ENCODE measurements at places on chromosomes 4 and X.
A peak's percentile ranks its signal among the peaks of the same experiment; 100 is the strongest.

- no peak for DNase-seq
Measured at GRCh38 chrX:31392513-31392912, 320.7 kb upstream of the FTHL17 start.

DNA sequence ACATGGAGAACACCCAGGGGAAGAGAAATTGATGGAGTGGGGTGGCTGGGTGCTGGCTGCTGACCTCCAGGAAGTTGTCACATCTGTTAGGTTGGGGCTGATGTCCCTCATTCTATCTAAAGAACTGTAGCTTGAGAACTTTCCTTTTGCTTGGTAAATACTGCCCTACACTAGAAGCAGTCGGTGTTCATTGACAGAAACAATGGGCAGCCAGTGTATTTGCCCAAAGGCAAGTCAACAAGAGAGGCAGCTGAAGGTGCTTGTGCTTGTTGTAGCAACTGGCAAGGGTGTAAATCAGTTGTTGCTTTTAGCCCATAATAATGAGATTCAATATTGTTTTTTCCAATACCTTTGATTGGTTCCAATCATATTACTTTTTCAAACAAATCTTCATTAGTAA is 956 bp downstream of the TMEM154 start:
- DNase-seq, result no peak

- no peak for DNase-seq
Measured at GRCh38 chr4:140309124-140309870, 64.1 kb upstream of the SCOC start.

GRCh38 chrX:135981668-135982067 is 3.6 kb upstream of the SLC9A6 start:
- DNase-seq, result no peak

DNA sequence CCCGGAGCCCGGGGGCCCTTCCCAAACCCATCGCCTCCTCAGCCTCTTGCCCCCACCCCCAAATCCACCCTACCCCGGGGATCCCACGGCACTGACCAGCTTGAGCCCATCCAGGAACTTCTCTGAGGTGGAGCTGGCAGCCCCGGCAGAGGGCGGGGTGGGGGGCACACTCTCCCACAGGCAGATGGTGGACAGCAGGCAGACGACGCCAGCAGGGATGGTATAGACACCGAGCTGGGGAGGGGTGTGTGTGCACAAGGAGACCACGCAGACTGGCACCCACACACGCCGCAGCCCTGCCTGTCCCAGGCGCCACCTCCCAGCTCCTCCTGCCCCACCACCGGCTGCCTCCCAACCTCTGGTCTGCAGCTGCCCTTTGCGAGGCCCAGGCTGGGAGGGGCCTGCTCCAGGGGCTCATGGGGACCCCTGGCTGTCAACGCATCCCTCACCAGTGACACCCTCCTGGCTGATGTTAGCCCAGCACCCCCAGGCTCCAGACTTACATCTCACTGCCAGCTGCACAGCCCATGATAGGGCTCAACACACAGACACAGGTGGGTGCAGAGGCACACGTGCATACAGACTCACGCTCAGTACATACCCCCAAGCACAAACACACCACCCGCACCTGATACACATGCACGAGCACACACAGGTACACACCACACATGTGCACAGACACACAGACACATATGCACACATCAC is 4.2 kb downstream of the SLC49A3 start:
- DNase-seq, result no peak

DNA sequence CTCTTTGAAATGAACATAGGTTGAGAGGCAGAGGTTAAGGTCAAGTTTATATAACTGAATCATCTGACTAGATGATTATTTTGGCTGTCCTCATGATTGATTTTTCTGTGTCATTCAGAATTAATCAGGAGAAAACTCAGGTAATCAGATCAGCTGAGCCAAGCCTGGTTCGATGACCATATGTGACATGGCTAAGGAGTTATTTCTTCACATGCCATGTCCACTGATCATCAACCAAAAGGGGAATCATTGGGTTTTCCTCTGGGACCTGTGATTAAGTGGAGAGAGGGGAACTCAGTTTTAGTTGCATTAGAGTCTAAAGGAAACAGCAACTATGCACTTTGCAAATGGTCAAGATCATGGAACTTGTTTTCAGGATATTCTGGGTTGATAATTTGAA is 20.3 kb upstream of the PACRGL start:
- DNase-seq, result no peak

DNA sequence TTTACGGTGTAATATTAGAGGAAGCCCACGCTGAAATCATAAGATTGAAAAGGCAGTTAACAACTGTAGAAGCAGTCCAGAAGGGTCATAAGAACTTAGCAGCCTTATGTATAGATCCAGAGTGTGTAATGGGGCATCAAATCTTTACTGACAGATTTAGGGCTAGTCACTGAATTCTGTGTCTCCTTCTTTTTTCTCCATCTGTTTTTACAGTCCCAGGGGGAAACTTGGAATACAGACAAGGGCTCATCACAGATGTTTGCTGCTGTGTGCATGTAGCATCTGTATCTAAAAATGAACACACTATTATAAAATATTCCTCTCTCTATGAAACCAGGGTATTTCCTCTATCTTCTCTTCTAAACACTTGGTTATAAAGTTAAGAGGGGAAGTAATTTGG is 43.9 kb downstream of the CYSLTR1 start:
- DNase-seq, result no peak

- peak; percentile 10 for DNase-seq
Measured at GRCh38 chr4:113760094-113760794, 1.3 kb downstream of the CAMK2D start.

- no peak for DNase-seq
Measured at GRCh38 chr4:127500242-127500641, 132.5 kb upstream of the INTU start.

GRCh38 chr4:86092684-86093083 is 267.2 kb downstream of the MAPK10 start:
- DNase-seq, result no peak

DNA sequence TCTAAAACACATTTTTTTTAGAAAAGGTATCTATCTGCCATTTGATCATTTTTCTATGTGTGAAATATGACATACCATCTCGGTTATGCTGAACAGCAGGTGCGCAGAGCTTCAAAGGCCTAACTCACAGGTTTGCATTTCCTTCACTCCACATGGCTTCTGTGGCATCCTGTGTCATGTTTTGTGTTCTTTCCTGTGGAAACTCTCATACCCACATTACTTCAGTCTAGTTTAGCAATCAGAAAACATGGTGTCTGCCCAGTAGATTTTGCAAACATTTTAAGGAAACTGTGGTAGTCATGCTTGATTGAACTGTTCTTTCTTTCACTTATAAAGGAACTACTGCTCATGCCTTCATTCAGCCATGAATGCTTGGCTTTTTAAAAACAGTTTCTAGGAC is 11.3 kb upstream of the ARAP2 start:
- no peak for DNase-seq

DNA sequence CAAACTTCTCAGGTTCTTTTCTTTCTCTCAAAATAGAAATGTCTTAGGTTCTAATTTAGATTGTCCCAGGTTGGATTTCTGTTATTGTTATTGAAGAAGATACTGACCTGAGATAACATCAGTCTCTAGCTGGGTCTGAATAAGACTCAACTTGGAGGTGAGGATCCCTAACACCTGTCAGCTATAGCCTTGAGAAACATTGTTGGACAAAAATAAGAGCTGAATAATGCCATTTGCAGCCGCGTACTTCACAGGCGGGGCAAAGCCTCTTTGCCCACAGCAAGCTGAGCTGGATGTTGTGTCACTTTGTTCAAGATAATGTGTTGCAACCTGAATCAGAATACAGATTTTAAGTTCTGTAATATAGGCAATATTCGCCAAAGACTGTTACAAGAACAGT is 35.6 kb downstream of the VCX3B start:
- DNase-seq, result no peak

DNA sequence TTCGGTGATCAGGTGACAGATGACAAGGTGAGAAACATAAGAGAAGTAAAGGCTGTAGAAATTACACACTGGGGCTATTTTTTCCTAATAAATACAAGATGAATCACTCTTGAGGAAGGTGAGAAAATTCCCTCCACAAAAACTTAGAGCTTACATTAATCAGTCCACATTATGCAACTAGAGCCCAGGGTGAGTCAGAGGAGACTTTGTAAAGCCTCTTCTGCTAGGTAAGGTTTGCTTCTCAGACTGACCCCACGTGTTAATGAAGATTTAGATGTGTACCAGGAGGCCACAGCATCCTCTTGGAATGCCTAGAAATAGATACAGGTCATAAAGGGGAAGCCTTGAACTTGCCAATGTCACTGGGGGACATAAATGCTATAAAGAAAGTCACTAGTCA is 396.0 kb upstream of the SMIM31 start:
- DNase-seq, result no peak

DNA sequence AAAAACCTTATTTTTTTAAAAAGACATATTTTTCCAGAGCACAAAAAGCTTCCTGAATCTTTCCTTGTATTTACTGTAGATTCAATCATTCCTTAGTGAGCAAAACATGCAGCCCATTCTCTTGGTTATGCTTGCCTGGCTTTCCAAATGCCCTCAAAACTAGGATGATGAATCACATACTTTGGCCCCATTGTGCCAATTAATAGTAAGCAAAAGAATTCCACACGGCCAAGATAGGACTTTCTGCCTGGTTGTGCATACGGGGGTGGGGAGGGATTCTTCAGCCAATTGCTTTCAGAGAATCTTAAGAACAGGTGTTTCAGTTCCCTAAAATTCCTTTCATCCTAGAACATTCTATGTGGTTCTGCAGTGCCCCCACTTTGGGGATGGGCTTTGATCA is 7.0 kb downstream of the RAI2 start:
- DNase-seq, result no peak

DNA sequence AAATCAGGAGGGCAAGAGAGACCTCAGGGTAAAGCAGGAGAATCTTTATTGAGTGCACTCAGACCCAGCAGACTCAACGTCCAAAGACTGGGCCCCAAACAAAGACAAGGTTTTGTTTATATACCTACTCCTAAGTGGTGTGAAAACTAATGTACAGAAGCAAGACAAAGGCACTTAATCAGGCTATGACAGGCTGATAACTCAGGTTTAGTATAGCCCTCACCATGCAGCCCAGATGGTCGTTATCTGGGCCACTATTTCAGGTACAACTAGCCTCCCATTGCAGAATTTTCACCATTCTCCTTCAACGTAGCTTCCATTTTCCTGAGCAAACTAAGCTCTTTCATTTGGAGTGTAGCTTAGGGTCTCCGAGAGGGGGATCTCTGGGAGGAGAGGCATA is 36.9 kb downstream of the SULT1E1 start:
- DNase-seq, result no peak

GRCh38 chr4:16583764-16584163 is 314.7 kb downstream of the LDB2 start:
- DNase-seq, result no peak

DNA sequence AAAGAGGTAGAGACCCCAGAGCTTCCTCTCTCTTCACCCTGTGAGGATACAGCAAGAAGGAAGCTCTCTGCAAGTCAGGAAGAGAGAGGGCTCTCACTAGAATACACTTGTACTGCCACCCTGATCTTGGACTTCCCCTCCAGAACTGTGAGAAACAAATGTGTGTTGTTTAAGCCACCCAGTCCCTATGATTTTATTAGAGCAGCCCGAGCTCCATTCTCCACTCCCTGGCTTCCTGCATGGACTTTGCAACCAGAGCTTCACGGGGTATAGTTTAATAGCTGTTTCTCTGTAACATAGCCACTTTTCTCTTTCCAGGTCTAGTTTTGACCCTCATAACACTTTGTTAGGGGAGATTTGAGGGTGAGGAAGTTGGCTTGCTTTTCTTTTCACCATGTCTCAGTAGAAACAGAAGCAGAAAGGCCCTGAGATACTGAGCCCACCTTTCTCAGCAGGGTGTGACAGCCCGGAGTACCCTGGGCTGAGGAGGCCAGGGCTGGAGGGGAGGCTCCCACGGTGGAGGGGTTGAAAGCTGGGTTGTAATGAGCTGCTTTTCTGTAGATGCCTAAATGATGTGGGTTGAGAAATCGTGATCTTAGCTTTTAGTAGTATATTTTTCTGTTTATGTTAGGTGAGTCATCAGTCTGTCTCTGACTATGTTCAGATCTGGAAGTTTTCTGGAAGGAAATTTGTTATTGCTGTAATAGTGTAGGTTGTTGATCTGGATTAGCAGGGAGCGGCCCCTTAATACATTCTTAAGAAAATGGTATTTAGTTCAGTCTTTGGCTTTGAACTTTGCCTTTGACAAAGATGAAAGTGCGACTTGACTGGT is 118.6 kb downstream of the PTTG2 start:
- DNase-seq, result no peak

- no peak for DNase-seq
Measured at GRCh38 chr4:102623622-102624021, 122.5 kb downstream of the NFKB1 start.

GRCh38 chrX:30615229-30615628 is 37.7 kb upstream of the TASL start:
- DNase-seq, result no peak

DNA sequence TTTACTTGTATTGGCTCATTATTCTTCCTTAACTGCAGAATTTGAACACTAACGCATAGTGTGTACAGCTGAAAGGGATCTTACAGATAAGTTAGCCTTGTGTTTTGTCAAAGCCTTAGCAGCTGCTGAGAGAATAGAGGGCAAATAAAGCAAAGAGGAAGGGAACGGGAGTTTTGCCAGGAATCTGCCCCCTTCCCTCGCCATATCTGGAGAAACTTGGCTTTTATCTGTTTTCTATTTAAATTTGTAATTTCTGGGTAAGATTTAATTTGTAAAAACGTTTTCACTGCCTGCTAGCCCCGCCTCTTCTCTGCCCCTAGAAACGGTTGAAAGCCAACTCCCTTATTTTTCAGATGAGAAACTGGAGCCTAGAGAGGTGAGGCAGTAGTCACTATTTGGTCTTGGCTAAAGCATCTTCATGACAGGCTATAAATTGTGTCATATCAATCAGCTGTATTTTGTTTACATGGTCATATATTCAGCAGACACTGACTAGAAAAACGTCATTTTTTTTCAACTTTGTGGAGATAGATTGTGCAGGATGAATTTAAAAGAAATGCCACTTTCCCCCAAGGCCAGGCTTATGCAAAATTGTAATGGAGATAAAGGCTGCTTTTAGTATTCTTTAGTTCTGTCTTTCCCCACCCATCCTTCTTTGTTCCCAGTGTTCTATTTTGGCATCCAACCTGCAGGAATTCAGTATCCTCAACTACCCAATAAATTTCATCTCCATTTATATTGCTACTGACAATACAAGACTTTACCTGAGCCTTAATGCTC is 319.4 kb downstream of the SH2D1A start:
- DNase-seq, result no peak

DNA sequence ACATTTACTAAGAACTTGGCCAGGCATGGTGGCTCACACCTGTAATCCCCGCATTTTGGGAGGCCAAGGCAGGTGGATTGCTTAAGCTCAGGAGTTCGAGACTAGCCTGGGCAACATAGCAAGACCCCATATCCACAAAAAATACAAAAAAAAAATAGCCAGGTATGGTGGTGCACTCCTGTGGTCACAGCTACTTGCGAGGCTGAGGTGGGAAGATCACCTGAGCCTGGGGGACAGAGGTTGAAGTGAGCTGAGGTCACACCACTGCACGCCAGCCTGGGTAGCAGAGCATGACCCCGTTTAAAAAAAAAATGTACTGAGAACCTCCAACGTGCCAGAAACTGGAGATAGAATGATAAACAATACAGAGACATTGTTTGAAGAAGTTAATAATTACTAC is 8.0 kb downstream of the OPRPN start:
- DNase-seq, result no peak

- DNase-seq, result no peak
Measured at GRCh38 chr4:176287546-176287945, 18.5 kb upstream of the ASB5 start.
